Body of pancreas (tissue), 4 donors: ENCODE measurements at places on chromosomes 5 and 9.

DNA sequence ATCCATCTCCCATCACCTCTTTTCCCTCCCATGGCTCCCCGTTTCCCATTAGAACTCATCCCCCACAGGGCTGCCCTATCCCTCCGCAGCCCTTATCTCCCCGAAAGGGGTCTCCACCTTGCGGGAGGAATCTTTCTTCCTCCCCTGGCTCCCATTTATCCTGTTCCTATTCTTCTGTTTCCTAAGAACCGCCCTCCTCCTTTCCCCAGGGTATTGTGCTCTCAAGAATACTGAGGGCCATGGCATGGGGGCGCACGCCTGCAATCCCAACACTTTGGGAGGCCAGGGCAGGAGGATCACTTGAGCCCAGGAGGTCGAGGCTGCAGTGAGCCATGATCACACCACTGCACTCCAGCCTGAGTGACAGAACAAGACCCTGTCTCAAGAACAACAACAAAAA, 665 bp downstream of the CD72 start:
- DNase-seq: no peak
- no peak overlapping the region for H3K27ac ChIP-seq
- no peaks in the 10 kb centered on the region for H3K27me3 ChIP-seq
- H3K36me3 ChIP-seq: no peaks in the 10 kb centered on the region
- no peak overlapping the region for H3K4me3 ChIP-seq

DNA sequence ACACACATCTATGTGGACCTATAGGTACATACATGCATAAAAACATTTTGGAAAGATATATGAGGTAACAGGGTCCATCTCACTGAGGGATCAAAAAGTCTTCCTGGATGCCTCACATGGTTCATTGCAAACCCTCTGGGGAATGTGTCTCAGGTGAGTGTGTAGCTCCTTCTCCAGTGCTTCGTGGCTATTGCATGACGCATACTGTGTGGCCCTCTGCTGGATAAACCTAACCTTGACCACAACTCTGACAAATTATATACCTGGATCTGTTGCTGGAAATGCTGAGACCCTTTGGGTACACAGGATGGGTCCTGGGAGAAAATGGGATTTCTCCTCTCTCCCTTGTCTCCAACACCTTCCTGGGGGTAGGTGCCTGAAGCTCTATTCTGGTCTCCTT, 91.9 kb downstream of the JAKMIP2 start:
- no peaks in the 10 kb centered on the region for H3K36me3 ChIP-seq
- peak; percentile 29 for DNase-seq
- H3K27me3 ChIP-seq: no peaks in the 10 kb centered on the region
- no peak overlapping the region for H3K4me3 ChIP-seq
- H3K4me1 ChIP-seq: peaks cover 7% of the 10 kb centered on the region

- no peak overlapping the region for H3K4me3 ChIP-seq
- no peaks in the 10 kb centered on the region for H3K27me3 ChIP-seq
- H3K27ac ChIP-seq: no peak overlapping the region
- no peak for DNase-seq
Observed at GRCh38 chr5:106543330-106543729, 1127.4 kb downstream of the EFNA5 start.

GRCh38 chr9:100355561-100355960, 2.8 kb upstream of the TEX10 start:
- H3K4me1 ChIP-seq: peaks cover 13% of the 10 kb centered on the region
- H3K36me3 ChIP-seq: no peaks in the 10 kb centered on the region
- H3K4me3 ChIP-seq: no peak overlapping the region
- DNase-seq: no peak
- H3K27ac ChIP-seq: no peak overlapping the region
- H3K27me3 ChIP-seq: no peaks in the 10 kb centered on the region

- H3K4me3 ChIP-seq: no peak overlapping the region
- no peaks in the 10 kb centered on the region for H3K36me3 ChIP-seq
- H3K27me3 ChIP-seq: no peaks in the 10 kb centered on the region
- DNase-seq: no peak
- no peaks in the 10 kb centered on the region for H3K4me1 ChIP-seq
- H3K27ac ChIP-seq: no peak overlapping the region
Observed at GRCh38 chr9:18233311-18233710, 240.6 kb upstream of the ADAMTSL1 start.

DNA sequence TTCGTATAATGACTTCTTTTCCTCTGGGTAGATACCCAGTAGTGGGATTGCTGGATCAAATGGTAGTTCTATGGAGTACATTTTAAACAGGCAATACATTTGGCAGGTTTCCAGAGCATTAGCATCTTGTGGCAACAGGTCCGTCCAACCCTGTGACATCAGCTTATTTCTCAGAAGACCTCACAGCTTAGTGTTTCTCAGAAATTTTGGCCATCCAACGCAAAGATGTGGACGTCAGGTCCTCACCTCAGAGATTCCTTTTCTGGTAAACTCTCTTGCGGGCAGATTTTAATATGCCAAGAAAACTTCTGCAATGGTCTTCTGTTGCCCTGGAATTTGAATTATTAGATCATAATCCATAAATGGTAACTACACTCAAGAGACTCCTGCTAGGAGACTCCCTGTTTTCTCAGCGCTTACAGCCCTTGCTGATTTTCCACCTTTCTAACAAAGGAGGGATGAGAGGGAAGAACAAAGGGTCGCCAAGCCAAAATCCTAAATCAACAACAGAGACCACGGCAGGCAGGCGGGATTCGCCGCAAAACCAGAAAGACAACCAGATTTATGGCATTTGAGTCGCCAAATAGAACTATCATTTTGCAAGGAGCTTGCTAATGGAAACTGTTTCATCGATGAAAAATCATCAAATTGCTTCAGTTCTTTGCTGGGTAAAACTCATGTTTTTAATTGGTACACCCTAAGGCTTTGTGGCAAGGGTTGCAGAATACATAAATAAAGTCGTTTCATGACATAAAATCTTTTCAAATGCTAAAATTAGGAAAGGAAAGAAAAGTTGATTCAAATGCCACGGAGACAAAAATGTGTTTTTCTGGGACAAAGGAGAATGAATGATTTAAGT, 34.1 kb upstream of the PLPP1 start:
- no peaks in the 10 kb centered on the region for H3K36me3 ChIP-seq
- no peak for DNase-seq
- H3K27me3 ChIP-seq: no peaks in the 10 kb centered on the region
- H3K4me1 ChIP-seq: peaks cover 8% of the 10 kb centered on the region
- no peak overlapping the region for H3K4me3 ChIP-seq
- H3K27ac ChIP-seq: no peak overlapping the region

DNA sequence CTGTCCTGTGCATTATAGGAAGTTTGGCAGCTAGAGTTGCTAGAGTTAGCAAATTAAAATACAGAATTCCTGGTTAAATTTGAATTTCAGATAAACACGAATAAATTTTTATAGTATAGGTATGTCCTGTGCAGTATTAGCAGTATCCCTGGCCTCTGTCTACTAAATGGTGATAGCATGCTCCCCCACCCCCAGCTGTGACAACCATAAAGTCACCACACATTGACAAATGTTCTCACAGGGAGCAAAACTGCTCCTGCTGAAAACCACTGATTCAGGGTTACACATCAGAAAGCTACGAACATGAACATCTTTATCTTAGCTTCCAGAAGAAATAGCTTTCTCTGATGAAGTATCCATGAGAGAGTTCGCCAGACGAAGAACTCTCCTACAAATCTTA, 91.8 kb upstream of the CCDC112 start:
- no peak overlapping the region for H3K4me3 ChIP-seq
- H3K36me3 ChIP-seq: no peaks in the 10 kb centered on the region
- peak overlapping the region; percentile 13 for H3K27ac ChIP-seq
- DNase-seq: no peak
- peaks cover 12% of the 10 kb centered on the region for H3K4me1 ChIP-seq

- H3K27me3 ChIP-seq: no peaks in the 10 kb centered on the region
- no peak overlapping the region for H3K4me3 ChIP-seq
- H3K27ac ChIP-seq: no peak overlapping the region
- no peaks in the 10 kb centered on the region for H3K36me3 ChIP-seq
- H3K4me1 ChIP-seq: no peaks in the 10 kb centered on the region
Observed at GRCh38 chr5:25862276-25862675, 1176.1 kb downstream of the CDH9 start.

DNA sequence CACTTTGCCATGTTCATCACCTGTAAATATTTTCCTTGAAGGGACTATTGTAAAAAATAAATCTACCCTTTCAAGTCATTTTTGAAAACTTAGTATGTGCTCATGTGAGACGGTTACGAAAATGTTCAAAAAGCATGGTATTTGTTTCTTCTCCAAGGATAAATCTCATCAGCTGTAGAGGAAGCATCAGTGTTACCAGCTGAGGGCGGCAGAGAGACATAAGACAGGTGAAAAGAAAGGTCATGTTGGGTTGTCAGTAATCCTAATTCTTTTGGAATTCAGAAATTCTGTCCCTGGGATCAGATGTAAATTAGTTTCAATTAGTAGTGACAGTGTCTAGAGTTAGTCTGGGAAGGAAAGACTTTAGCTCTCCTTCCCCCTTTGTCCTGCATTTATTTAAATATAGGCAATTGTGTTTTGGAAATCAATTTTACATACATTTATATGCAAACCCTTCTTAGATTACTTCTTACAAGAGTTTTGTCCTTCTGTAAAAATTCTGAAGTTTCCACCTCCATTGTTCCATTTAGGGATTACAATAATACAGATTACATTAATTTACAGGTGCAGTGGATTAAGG, 791.9 kb upstream of the CDH6 start:
- no peak overlapping the region for H3K4me3 ChIP-seq
- no peaks in the 10 kb centered on the region for H3K36me3 ChIP-seq
- no peak overlapping the region for H3K27ac ChIP-seq
- peak; percentile 57 for DNase-seq
- no peaks in the 10 kb centered on the region for H3K27me3 ChIP-seq
- H3K4me1 ChIP-seq: no peaks in the 10 kb centered on the region

GRCh38 chr9:97907046-97907445, 15.3 kb downstream of the TRMO start:
- no peak for DNase-seq
- peaks cover 11% of the 10 kb centered on the region for H3K4me1 ChIP-seq
- no peak overlapping the region for H3K27ac ChIP-seq
- no peaks in the 10 kb centered on the region for H3K36me3 ChIP-seq
- no peak overlapping the region for H3K4me3 ChIP-seq

DNA sequence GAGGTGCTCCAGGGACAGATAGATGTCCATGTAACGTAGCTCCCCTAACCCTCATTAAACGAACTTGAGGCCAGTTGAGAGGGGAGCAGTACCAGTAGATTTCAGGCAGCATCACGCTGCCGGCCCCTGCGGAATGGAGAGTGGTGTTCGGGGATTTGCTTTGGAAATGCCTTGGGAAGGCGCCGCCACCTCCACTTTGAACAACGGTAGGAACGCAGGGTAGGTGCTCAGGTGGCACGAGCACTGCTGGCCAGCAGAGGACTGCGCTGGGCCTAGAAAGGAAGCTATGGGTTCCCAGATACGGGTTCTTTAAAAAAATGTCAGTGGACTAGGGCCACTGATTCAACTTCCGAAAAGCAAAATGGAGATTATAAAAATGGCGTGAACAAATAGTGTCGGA, 271.8 kb downstream of the FANCC start:
- H3K4me1 ChIP-seq: peaks cover 74% of the 10 kb centered on the region
- H3K27ac ChIP-seq: peak overlapping the region; percentile 80
- no peaks in the 10 kb centered on the region for H3K36me3 ChIP-seq
- H3K27me3 ChIP-seq: no peaks in the 10 kb centered on the region
- DNase-seq: peak; percentile 59
- no peak overlapping the region for H3K4me3 ChIP-seq

GRCh38 chr5:39765366-39765765, 340.6 kb upstream of the DAB2 start:
- H3K4me1 ChIP-seq: no peaks in the 10 kb centered on the region
- H3K4me3 ChIP-seq: no peak overlapping the region
- no peak overlapping the region for H3K27ac ChIP-seq
- H3K36me3 ChIP-seq: no peaks in the 10 kb centered on the region

DNA sequence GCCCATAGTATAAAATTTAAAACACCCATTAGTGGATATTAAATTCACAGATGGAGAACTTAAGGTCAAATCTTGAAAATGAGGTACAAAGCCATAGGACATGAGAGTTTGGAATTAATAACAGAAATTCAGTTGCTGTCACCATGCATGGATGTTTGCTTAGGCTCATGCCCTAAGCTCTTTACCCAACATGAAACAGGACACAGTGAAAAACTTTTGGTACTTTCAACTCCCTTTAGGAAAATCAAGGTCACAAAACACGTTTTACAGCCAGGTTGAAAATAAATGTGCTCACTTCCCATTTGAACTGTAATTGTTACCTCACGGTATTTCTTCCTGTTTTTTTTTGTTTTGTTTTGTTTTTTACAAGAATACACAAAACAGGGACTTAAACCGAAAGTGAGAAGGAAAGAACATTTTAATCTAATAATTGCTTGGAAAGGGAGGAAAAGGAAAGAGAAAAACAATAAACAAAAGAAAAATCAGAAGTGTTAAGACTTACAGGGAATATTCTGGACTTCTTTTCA, 6.1 kb upstream of the TOPORS start:
- H3K4me3 ChIP-seq: no peak overlapping the region
- no peak overlapping the region for H3K27ac ChIP-seq
- H3K4me1 ChIP-seq: no peaks in the 10 kb centered on the region
- DNase-seq: no peak
- no peaks in the 10 kb centered on the region for H3K36me3 ChIP-seq

DNA sequence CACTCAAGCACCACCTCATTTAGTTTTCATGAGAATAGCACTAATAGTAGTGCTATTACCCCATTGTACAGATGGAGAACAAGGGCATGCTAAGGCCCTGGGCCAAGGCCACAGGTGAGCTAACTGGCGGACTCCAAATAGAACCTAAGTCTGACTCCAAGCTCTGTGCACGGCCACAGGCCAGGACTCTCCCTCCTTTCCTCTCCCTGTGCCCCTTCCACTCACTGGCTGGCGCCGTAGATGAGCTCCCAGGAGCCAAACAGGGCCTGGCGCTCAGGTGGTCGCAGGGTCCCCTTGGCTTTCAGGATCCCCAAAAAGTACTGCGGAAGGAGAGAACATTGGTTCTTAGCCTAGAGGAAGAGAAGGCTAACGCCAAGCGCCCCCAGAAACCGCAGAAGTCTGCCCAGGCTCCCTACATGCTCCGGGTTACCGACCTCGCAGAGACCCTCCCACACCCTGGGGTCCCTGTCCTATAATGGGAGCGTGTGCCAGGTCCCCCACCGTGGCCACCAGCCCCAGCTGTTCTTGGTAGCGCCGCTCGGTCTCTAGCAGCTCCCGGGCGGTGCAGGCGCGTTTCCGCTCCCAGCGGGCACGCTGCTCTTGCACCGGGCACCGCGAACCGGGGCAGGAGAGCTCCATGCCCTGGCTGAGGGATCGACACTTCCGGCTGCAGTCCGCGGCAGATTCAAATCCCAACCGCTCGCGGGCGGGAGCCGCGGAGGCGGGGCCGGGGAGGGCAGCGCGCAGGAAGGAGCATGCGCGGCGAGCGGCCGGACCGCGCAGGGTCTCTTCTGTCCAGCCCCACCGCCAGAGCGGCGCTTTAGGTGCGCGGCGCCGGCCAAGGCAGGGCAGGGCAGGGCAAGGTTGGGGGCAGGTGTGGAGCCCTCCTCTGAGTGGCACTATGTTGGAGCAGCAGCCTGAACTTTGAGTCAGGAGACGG, at the start of gene ARHGEF39:
Gene ARHGEF39 (minus strand): TSS at position 665 of the 940 bp plus-strand sequence. CDS start 26 bp downstream, at position 639.
- H3K4me1 ChIP-seq: peaks cover 49% of the 10 kb centered on the region
- peak within 1 kb of the TSS; percentile 3 for H3K27ac ChIP-seq
- no peaks in the 10 kb centered on the region for H3K36me3 ChIP-seq
- H3K27me3 ChIP-seq: no peaks in the 10 kb centered on the region

- H3K27ac ChIP-seq: no peak overlapping the region
- no peaks in the 10 kb centered on the region for H3K4me1 ChIP-seq
- no peaks in the 10 kb centered on the region for H3K36me3 ChIP-seq
- no peak overlapping the region for H3K4me3 ChIP-seq
Observed at GRCh38 chr9:72665421-72665820, 144.0 kb downstream of the TMC1 start.
